Transverse colon (tissue), 4 donors: ENCODE measurements at places on chromosomes 16 and 17.

- DNase-seq: no peak
Observed at GRCh38 chr17:67818110-67819002, 6.9 kb upstream of the BPTF start.

GRCh38 chr16:53642094-53642493 is 61.6 kb downstream of the RPGRIP1L start:
- DNase-seq: no peak

DNA sequence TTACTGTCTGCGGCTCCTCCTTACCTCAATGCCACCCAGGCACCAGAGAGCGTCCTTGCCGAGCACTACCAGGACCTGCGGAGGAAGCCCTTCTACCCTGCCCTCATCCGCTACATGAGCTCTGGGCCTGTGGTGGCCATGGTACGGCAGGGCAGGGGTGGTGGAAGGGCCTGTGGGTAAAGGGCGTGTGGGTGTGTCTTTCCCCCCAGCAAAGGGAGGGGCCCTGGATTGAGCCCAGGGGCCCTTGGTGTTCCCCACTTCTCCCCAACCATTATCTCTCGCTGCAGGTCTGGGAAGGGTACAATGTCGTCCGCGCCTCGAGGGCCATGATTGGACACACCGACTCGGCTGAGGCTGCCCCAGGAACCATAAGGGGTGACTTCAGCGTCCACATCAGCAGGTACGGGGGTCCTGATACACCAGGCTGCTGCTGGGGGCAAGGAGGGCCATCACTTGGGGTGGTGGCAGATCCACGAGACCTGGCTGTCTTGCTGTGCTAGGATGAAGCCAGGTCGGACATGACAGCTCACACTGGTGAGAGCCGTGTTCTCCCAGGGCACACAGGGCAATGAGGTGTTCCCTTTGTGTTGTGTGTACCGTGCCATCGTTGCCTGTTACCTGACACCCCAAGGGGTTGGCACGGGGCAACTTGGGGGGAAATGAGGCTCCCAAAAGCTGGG is 2.2 kb upstream of the DECR2 start:
- no peak for DNase-seq

GRCh38 chr17:75856062-75856756 is 1.1 kb upstream of the WBP2 start:
- DNase-seq: peak; percentile 51

- peak; percentile 46 for DNase-seq
Observed at GRCh38 chr16:86508947-86509758, 1.2 kb upstream of the FOXF1 start.
